Right renal cortex interstitium (tissue), 3 donors: ENCODE measurements at places on chromosomes 2 and 18. TPM values are rescaled to one million over a fixed set of nuclear protein-coding genes. Genes with fewer than 3 reads are reported as not detected.
A peak's percentile ranks its signal among the peaks of the same experiment; 100 is the strongest.

GRCh38 chr2:128314348-128315121 lies 4.1 kb downstream of the HS6ST1 start:
- DNase-seq: no peak

GRCh38 chr18:49953391-49953790 lies 140.1 kb upstream of the ACAA2 start:
- no peak for DNase-seq

- no peak for DNase-seq
Measured at GRCh38 chr2:232974396-232974795, 38.7 kb downstream of the NGEF start.

DNA sequence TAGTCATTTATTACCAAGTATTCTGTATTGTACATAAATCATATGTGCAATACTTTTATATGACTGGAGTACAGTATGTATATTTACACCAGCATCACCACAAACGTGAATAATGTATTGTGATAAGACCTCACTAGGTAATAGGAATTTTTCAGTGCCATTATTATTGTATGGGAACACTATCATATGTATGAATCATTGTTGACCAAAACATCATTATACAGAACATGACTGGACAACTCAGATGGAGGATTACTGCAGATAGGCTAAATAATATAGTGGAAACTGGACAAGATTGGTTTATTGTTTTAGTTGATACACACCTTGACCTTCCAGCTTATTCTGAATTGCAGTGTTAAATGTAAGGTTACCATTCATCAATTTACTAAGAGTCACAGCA lies 33.4 kb downstream of the VAPA start:
- no peak for DNase-seq

GRCh38 chr2:230816735-230817134 lies 48.0 kb upstream of the ITM2C start:
- no peak for DNase-seq

DNA sequence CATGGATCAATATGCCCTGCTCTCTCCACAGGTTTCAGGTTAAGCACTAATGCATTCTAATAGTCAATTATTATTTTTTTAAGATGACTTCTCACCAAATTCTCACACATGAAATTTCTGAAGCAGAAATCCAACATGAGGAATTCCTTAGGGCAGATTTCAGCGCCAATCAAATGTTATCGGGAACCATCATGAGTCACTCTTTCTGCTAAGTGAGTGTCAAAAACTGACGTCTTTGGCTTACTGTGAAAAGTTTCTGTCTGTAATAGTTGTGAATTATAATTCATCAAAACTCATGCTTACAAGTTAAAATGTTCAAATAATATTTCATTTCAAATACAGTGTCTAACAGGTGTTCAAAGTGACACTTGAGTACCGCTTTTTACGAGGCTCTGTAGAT lies 1038.6 kb downstream of the SOCS6 start:
- no peak for DNase-seq

DNA sequence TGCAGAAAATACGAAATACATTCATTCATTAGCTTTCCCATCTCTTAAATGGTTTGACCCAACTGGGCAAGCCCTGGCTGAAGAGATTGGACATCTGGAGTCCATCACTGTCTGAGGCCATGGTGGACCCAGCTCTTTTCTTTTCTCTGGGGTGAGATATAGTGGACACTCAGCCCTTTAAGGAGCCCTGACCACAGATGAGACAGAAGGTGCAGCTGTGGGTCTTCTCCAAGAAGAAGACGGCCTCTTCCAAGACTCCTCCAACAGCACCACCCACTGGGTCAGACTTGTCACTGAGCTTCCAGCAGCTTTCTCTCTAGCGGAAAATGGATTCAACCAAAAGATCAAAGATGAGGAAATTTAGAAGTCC lies 27.2 kb downstream of the TWIST2 start:
- DNase-seq: no peak

- no peak for DNase-seq
Measured at GRCh38 chr2:104862058-104862941, 8.4 kb downstream of the POU3F3 start.

GRCh38 chr2:85245891-85246290 lies 81.9 kb downstream of the TGOLN2 start:
- no peak for DNase-seq

- DNase-seq: no peak
Measured at GRCh38 chr2:232236200-232236599, 142.4 kb upstream of the ALPP start.

DNA sequence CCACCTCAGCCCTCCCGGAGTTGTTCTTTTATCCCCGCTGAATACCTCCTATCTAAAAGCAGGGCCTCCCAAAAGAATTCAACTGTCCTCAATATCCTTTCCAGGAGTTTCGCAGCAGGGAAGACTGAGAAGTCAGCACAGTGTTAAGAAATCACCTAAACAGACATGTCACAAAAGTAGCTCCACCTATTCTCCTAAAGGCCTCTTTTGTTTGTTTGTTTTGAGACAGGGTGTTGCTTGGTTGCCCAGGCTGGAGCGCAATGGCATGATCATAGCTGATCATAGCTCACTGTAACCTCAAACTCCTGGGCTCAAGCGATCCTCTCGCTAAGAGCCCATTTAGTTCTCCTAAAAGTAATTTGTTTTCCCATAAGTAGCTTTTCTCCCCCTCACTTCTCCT lies 53.8 kb downstream of the TEX44 start:
- no peak for DNase-seq

GRCh38 chr2:231339316-231339715 lies 56.2 kb upstream of the B3GNT7 start:
- no peak for DNase-seq

DNA sequence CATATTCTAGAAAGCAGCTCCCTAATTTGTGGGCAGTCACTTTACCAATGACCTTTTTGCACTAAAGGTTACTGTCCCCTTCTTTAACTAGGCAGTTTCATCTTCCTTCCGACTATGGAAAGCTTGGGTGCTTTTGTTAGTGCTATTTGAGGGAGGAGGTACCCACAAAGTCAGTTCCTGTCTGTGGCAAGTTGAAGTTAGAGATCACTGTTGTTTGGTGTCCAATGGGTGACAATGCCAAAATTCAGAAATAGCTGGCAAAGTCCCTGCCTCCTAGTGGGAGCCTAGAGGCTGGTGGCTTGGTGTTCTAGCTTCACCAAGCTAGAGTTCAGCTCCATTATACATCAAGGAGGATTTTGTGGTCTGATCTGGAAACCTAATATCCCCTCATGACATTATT lies 87.1 kb upstream of the PNPT1 start:
- DNase-seq: no peak

GRCh38 chr2:128591022-128591860 lies 272.6 kb upstream of the HS6ST1 start:
- DNase-seq: no peak

GRCh38 chr2:20410556-20411277 lies 36.2 kb upstream of the RHOB start:
- no peak for DNase-seq

DNA sequence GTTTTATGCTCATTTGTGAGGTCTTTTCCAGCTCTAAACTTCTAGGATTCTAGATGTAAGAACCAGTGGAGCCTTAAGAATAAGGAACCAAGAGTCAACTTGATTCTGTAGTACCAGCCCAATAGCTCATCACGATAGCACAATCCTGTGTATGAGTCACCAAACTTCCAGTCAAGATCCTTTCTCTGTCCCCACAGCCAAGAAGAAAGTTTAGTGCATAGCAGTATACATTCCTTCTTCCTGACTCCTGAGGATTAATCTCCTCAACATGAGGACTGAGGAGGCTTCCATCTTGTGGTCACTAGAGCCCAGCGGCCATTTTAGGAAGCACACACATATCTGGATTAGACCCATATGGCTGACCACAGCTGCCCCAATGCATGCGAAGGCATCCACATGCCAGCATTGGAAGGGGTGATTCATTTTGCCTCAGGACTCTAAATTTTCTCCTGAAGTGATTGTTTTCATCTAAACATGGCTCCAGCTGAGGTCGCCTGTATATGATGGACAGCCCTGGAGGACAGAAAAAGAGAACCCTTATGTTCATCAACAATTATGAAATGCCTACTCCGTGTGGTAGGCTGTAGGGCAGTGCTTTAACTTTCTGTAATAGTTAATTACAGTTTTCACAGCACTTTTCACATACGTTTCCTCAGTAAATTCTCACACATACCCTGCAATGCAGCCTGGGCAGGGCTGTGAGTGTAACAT lies 53.5 kb downstream of the RASGRP3 start:
- no peak for DNase-seq

DNA sequence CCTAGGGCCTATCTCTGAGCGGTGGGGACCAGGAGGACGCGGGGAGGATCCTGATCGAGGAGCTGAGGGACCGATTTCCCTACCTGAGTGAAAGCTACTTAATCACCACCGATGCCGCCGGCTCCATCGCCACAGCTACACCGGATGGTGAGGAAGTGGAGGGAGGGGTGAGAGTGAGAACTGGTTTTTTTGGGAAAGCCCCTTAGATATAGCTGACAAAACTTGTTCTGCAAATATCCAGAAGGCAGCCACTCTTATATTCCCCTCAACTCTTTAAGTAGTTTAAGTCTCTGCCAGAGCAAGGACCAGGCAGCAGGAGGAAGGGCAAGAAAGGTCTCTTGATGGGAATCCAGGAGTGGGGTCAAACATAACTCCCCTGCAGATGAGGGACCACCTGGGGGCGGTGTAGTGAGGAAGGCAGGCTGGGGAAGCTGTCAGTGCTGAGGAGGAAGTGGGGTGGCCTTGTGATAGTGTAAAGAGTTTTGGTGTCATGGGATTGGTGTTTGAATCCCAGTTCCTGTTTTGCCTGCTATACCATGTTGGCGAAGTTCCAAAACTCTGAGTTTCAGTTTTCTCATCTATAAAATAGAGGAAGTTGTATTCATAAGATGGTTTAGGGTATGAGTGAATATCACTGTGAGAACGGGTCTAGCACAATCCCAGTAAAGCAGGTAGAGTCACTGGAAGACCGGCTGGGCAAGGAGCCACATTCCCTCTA lies 3.4 kb downstream of the NAGK start:
- no peak for DNase-seq

DNA sequence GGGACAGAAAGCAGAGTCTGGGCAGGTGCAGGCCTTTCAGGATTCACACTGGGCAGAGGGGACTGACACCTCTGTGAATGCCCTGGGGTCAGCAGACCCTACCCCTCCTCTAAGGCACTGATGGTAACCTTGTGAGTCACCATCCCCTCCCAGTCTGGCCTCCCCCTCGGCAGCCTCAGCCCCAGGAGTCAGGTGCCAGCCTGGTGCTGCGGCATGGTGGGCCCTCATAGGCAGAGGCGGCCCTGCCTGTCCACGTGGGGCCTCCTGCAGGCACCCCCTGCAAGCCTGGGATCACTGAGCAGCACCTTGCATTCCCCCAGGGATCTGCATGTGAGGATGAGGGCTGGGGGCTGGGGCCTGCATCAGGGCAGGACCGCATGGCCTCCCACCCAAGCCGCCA lies 4.8 kb upstream of the GPR17 start:
- no peak for DNase-seq

DNA sequence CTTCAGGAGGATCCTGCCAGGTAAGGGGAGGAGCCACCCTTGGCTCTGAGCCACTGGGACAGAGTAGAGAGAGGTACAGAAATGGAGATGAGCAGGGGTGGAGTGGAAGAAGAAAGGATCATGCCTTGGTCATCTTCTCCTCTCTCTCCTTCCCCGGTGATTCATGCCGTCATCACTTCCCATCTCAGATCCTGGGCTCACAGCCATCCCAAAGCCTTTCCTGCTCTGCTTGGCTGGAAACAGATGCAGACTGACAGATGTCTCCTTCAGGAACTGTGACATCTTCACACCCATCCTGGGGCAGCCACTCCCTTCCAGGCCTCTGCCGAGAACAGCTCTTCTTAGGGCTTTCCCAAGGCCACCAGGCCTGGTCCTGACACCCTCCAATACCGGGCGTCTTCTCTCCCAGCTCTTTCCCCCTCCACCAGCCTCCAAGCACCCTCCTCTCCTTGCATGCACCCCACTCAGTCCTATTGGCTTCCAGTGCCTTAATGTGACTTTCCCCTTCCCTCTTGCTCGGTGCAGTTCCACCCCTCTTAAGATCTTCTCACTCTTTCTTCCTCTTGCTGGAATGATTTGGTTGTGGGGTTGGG lies 58.3 kb upstream of the TNP1 start:
- no peak for DNase-seq

DNA sequence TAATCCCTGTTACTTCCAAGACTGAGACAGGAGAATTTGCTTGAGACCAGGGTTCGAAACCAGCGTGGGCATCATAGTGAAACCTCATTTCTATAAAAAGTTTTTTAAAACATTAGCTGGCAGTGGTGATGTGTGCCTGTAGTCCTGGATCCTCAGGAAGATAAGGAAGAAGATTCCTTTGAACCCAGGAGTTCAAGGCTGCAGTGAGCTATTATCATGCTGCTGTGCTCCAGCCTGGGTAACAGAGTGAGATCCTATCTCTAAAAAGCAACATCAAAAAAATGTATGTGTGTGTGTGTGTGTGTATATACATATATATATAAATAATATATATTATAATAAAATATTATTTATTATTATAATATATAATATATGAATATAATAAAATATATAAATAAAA lies 1417.6 kb upstream of the CDH2 start:
- no peak for DNase-seq

GRCh38 chr2:195094330-195094729 lies 562.7 kb upstream of the SLC39A10 start:
- no peak for DNase-seq

DNA sequence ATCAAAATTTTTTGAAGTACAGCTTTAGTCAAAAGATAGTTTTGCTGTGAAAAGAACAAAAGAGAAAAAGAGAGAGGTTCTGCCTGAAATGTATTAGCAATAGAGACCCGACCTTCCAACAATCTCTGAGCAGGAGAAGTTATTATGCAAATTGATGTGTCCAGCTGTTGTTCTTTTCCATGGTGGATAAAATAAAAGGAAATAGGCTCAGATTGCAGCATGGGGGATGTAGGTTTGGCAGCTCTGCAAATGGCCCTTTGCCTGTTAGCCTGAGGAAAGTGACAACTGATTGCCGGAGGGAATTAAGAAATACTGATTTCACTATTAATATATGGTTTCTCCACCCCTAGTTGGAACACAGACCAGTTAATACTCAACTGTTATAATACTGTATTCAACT lies 1283.2 kb upstream of the NXPH2 start:
- peak; percentile 15 for DNase-seq

GRCh38 chr2:10552220-10552870 lies 104.2 kb upstream of the ODC1 start:
- no peak for DNase-seq

GRCh38 chr2:237857791-237858190 lies 1.6 kb upstream of the RAMP1 start:
- no peak for DNase-seq

- DNase-seq: no peak
Measured at GRCh38 chr2:127911737-127912136, 26.0 kb upstream of the AMMECR1L start.

- no peak for DNase-seq
Measured at GRCh38 chr2:100106460-100106859, 35.9 kb downstream of the AFF3 start.

UGT1A10 gene
- polyA plus RNA-seq: not detected

ASXL3 gene
- polyA plus RNA-seq: 6.0 TPM

GPR45 gene
- polyA plus RNA-seq: not detected

CNTNAP5 gene
- not detected for polyA plus RNA-seq

DOK6 gene
- polyA plus RNA-seq: 20.4 TPM

PLGLB2 gene
- polyA plus RNA-seq: 3.2 TPM

C2orf78 gene
- polyA plus RNA-seq: not detected

RBMS1 gene
- 130 TPM for polyA plus RNA-seq

IL36A gene
- not detected for polyA plus RNA-seq

EVA1A gene
- polyA plus RNA-seq: 16.6 TPM

DSC3 gene
- 2.3 TPM for polyA plus RNA-seq

KCNIP3 gene
- polyA plus RNA-seq: 14.4 TPM

ZBTB7C gene
- polyA plus RNA-seq: 12.6 TPM

PROKR1 gene
- 0.20 TPM for polyA plus RNA-seq
